HepG2 (cell line): ENCODE measurements at places on chromosomes 1 and 21.
A peak's percentile ranks its signal among the peaks of the same experiment; 100 is the strongest.

GRCh38 chr1:39988618-39989343, 33.8 kb downstream of the MFSD2A start:
- H3K4me1 ChIP-seq: no peaks in the 10 kb centered on the region
- DNase-seq: no peak
- H3K27ac ChIP-seq: no peak overlapping the region
- H3K36me3 ChIP-seq: no peaks in the 10 kb centered on the region
- no peaks in the 10 kb centered on the region; the same call in 1 of the 2 replicates for H3K27me3 ChIP-seq

- no peak for DNase-seq
- H3K4me1 ChIP-seq: no peaks in the 10 kb centered on the region
- no peaks in the 10 kb centered on the region for H3K27me3 ChIP-seq
- no peaks in the 10 kb centered on the region for H3K36me3 ChIP-seq
Measured at GRCh38 chr1:65449214-65449823, 28.9 kb downstream of the LEPR start.

DNA sequence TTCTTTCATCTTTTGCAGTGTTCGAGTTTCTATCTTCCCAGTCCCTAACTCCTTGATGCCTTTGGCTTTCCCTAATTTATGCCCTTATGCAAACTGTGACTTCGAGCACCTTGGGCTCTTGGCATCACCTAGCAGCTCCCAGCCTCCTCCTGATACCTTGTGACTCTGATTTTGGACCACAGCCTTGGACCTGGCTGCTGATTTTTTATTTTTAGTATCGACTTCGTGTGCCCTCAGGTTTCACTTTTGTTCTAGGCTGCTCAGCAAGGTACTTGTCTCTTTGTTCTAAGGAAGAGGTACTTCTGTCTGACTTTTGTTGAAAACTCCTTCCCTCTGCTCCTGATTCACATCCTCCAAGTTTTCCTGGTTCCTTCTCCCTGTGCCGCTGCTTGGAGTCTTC, 69.6 kb upstream of the KCNK1 start:
- H3K27ac ChIP-seq: no peak overlapping the region
- no peaks in the 10 kb centered on the region for H3K36me3 ChIP-seq
- no peak for DNase-seq
- H3K4me1 ChIP-seq: no peaks in the 10 kb centered on the region

DNA sequence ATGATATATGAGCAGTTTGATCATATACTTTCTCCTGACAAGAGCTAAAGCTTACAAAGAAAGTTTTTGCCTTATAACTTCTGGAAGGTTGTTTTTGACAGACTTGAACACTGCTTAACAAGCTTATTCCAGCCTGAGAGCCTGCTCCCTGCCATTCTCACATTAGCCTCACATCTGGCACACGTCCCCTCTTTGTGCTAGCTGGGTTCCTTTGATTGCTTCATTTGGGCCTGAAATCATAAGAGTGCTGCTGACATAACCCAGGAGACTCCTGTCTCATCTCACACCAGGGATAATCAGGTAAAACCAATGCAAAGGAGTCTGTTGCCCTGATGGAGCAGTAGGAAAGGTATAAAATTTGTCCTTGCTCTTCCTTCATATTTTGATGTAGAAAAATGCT, 1411.7 kb upstream of the B3GALT2 start:
- H3K4me3 ChIP-seq: no peak overlapping the region
- no peaks in the 10 kb centered on the region for H3K27me3 ChIP-seq
- H3K36me3 ChIP-seq: no peaks in the 10 kb centered on the region
- no peak overlapping the region for H3K27ac ChIP-seq

DNA sequence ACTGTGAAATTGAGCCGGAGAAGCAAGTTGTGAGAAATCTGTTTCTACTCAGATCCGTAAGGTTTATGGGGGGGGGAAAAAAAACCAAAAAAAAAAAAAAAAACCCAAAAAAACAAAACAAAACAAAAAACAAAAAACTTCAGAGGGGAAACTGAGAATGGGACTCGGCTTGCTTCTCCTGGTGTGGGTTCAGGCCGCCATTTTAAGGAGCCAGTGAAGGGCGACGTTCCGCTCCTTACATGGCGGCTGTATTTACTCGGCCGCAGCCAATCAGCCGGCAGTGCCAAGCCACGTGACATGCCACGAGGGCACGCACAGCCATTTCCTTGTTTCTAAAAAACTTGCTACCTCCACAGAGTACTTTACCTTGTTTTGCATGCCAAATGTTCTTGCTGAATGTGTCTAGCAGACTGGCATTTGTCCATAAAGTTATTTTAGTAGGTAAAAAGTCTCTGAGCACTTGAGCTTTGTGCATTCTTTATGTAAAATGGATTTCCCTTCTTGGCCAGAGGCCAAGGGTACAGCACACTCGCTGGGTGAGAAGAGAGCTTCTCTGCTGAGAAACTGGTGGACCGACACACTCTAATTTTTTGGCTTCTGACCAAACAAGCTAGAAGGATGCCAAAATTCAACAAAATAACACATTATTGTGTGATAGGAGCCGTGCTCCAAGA, 101.8 kb downstream of the NFIA start:
- peaks cover 61% of the 10 kb centered on the region for H3K4me1 ChIP-seq
- H3K27me3 ChIP-seq: no peaks in the 10 kb centered on the region

DNA sequence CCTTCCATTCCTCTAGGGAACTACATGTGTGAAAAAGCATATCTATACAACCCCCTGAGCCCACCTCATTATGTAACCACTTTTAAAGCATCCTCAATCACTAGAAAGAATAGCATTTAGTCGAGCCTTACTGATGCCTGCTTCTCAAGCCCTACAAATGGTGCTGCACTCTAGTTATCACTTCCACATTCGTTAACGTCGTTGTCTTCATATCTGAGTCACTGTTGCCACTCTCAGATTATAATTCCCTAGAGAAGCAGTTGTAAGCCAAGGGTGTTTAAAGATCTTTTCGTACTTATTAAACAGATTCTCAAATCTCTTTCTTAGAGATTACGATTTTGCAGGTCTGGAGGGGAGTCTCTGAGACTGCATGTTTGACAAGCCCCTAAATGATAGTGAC, 16.5 kb downstream of the ATP1B1 start:
- peaks cover 38% of the 10 kb centered on the region for H3K4me1 ChIP-seq
- H3K4me3 ChIP-seq: no peak overlapping the region
- no peak overlapping the region for H3K27ac ChIP-seq
- no peaks in the 10 kb centered on the region for H3K27me3 ChIP-seq
- DNase-seq: no peak
- peaks cover 31% of the 10 kb centered on the region for H3K36me3 ChIP-seq

GRCh38 chr1:215210167-215210566, 127.6 kb downstream of the KCNK2 start:
- no peak overlapping the region for H3K4me3 ChIP-seq
- H3K4me1 ChIP-seq: no peaks in the 10 kb centered on the region

DNA sequence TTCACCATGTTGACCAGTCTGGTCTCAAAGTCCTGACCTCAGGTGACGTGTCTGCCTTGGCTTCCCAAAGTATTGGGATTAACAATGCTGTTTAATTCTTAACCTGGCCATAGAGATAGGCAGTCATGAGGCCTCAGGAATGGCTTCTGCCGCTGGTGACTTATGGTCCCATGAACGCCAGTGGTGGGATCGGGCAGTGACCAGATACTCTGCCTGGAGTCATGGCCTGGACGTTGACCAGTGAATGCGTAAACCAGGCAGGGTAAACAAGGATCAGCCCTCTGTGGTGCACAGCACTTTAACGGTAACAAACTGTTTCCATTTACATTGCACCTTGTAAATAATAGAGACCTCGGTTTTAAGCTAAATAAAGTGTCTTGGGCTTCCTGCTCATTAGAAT, 23.0 kb downstream of the MTARC1 start:
- no peak overlapping the region for H3K27ac ChIP-seq
- no peak for DNase-seq
- H3K36me3 ChIP-seq: peaks cover 8% of the 10 kb centered on the region
- H3K27me3 ChIP-seq: no peaks in the 10 kb centered on the region
- H3K4me3 ChIP-seq: no peak overlapping the region

DNA sequence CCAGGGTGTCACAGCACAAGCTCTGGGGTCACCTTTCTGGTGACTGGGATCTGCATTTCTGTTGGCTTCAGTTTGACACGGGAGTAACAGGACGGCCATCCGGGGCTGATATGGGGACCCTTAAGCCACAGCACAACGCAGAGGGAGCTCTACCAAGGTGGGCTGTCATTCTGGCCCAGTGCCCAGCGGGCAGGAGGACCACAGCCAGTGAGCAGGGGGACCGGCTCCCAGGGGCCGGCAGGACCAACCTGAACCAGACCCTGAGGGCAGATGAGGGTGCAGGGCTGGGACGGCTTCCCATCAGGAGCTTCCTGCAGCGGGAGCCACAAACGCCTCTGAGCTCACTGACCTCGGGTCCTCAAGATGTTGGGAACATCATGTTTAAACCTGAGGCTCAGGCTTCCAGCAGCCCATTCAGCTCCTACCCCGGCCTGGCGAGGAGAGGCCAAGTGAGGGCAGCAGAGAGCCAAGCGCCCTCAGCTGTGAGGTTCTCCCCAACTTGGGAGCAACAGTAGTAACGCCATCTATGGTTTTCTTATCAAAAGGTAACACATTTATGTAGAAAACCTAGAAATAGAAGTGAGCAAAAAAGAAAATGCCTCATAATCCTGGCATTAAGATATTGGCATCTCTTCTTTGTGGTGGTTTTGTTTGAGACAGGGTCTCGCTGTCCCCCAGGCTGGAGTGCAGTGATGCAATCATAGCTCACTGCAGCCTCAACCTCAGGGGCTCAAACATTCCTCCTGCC, 26.8 kb downstream of the TMEM201 start:
- H3K4me3 ChIP-seq: no peak overlapping the region
- peaks cover 21% of the 10 kb centered on the region; the same call in 1 of the 2 replicates for H3K4me1 ChIP-seq
- H3K27ac ChIP-seq: no peak overlapping the region

DNA sequence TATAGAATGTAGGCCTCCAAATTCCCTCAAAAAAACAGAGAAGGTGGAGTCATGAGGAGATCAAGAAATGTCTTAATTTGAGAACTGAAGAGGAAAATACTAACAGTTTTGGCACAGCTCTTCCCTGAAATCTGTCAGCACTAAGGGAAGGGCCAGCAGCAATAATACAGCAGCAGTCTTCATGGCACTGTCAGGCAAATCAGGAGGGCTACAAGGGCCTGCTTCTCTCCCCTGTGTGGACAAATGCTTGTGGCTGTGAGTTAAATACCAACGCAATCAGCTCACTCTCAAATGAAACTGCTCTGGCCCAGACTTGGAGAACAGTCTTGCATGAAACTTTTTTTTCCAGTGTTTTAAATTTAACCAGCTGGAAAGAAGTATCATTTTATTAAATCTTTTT, 20.5 kb upstream of the CNN3 start:
- no peak for DNase-seq
- H3K4me3 ChIP-seq: no peak overlapping the region
- no peaks in the 10 kb centered on the region; the same call in 1 of the 2 replicates for H3K36me3 ChIP-seq

DNA sequence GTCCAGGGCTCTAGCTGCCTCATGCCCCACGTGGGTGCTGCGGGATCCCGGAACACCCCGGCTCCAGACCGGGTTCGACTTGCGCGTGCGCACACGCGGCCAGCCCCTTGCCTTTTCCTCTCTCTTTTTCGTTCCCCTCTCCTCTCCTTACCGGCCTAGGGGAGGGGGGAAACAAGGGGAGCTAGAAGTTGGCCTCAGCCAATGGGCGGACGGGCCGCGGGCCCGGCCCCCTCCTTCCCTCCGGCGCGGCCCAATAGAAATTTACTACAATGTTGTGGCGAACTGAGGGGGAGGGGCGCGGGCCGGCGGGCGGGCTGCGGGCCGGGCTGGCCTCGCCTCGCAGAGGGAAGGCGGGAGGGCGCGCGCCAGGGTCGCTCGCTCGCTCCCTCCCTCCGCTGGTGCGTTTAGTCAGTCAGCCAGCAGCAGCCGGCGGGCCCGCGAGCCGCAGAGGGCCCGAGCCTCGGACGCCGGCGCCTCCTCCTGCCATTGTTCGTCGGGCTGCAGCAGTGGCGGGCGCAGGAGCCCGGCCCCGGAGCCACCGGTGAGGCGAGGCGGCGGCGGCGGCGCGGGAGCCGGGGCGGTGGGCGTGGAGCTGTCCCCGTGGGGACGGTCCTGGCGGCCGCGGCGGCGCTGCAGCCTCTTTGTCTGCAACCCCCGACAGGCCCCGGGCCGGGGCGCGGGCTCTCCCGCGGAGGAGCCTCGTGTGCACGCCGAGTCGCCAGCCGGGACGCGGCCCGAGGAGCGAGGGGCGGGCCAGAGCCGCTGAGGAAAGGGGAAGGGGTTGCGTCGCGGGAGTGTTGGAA, at the start of gene EPB41:
TSS of gene EPB41 (plus strand) at position 342 of the 803 bp plus-strand sequence. CDS start 72,869 bp downstream, outside the sequence.
- H3K36me3 ChIP-seq: no peaks in the 10 kb centered on the region
- peak within 1 kb of the TSS; percentile 66 for H3K27ac ChIP-seq
- peaks cover 43% of the 10 kb centered on the region for H3K4me1 ChIP-seq
- DNase-seq: peak; percentile 94
- peak within 1 kb of the TSS; percentile 81 for H3K4me3 ChIP-seq
- H3K27me3 ChIP-seq: no peaks in the 10 kb centered on the region; the same call in 2 of the 3 replicates

GRCh38 chr1:100309863-100310262, 42.4 kb upstream of the CDC14A start:
- H3K36me3 ChIP-seq: no peaks in the 10 kb centered on the region
- peaks cover 24% of the 10 kb centered on the region for H3K4me1 ChIP-seq
- no peaks in the 10 kb centered on the region for H3K27me3 ChIP-seq
- no peak for DNase-seq
- no peak overlapping the region for H3K4me3 ChIP-seq

DNA sequence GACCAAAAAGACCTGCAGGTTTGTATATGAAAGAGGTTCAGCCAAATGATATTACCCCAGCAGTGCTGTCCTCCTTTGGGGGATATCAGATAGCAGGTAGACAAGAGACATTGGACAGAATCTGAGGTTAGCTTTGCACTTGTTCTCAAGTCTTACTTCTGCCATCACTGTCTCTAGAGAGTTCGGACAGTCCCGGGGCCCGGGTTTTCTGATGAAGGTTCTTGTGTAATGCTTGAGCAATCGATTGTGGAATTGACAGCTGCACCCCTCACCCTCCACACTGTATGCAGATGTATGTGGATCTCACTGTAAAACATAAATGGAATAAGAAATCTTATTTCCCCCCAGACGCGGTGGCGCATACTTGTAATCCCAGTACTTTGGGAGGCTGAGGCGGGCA, 56.2 kb upstream of the MORC3 start:
- no peak overlapping the region for H3K4me3 ChIP-seq
- H3K27ac ChIP-seq: no peak overlapping the region

GRCh38 chr1:42173961-42174735, 9.6 kb upstream of the GUCA2A start:
- H3K36me3 ChIP-seq: no peaks in the 10 kb centered on the region
- H3K4me1 ChIP-seq: peaks cover 14% of the 10 kb centered on the region
- H3K27ac ChIP-seq: no peak overlapping the region
- no peak overlapping the region for H3K4me3 ChIP-seq
- no peak for DNase-seq

GRCh38 chr1:10941891-10942541, 70.4 kb upstream of the TARDBP start:
- no peak overlapping the region for H3K4me3 ChIP-seq
- H3K4me1 ChIP-seq: peaks cover 65% of the 10 kb centered on the region
- no peaks in the 10 kb centered on the region for H3K36me3 ChIP-seq
- peaks cover 1% of the 10 kb centered on the region; the same call in 1 of the 2 replicates for H3K27me3 ChIP-seq
